ENCODE measurements at places on chromosomes 1 and 21.

DNA sequence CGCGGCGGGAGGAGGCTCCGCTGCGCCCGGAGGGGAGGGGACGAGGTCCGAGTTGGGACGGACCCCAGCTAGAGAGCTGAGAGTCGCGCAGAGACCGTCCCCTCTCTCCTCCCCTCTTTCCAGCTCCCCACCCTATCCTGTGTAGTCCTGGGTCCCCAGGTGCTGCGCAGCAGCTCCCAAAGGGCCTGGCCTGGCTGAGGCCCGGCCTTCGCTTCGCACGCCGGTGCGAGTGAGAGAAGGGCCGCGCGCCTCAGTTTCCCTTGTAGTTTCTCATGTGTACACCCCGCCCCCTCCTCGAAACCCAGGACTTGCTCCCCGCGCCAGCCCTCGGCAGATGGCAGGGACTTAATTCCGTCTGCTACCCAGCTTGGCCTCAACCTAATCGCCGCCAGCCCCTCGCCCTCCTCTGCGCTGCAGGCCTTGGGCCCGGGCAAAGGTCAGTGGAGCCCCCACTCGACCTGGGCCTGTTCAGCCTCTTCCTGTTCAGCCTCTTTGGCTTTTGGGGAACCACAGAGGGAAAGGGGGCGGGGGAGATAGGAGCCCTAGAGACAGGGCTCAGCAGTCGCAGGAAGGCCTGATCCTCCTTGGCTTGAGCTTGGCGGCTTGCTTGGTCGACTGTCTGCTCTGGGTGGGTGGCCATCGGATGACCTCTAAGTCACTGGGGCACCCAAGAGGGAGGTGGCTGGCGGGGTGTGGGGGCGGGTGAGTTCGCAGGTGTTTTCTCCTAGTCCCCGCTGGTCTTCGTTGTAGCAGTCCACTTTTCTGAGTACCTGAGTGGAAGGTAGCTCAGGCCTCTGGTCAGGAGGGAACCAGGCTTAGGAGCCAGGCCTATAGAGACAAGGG is 1.0 kb downstream of the ZNF687 start:
- DNase-seq = no peak

DNA sequence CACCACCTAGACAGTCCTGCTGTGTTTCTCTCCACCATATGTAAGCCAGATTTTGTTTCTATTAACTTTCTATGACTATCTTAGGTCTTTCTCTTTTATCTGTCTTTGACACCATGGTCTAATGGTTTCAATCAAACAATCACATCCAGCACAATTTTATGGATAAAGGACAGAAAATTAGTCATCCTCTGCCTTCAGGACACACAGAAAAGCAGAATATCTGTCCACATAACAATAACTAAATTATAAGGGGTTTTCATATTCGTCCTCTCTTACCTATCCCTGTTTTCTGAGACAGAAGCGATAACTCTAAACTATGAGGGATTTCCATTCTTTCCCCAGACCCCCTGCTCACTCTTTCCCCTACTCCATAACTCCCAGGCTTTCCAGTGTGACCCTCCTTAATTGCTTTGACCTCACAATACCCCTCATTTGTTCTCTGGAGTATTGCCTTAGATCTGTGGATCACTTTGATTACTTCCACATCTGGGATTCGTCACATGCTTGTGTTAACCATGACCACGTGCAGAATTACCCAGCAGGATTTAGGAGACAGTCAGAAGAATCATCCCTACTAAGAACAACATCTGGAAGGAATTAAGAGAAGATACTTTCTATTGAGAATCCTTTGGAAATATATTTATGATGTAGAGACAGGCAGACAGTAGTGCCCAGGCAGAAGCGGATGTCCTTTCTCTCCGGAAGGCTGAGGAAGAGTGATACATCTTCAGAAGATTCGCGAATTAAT is 108.2 kb upstream of the GREM2 start:
- no peak for DNase-seq

- no peak for DNase-seq
Measured at GRCh38 chr1:57036641-57037579, 71.1 kb upstream of the C8B start.

DNA sequence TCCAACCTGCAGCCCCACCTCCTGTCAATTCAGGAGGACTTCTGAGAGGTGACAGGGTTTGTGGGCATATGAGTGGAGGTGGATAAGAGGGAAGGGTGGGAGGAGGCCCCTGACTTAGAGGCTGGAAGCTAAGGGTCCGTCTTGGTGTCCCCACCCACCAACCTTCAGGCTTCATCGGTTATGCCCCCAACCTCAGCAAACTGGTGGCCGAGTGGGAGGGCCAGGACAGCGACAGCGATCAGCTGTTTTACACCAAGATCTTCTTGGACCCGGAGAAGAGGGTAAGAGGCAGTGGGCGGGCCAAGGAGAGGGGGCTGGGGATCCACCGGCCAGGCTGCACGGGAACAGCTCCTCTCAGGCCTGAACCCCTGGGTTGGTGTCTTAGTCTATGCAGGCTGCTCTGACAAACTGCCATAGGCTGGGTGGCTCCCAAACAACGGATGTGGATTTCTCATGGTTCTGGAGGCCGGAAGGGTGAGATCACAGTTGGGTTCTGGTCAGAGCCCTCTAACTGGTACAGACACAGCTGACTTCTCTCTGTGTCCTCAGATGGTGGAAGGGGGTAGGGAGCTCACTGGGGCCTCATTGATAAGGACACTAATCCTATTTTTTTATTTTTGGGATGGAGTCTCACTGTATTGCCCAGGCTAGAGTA is 18.1 kb downstream of the PLOD1 start:
- no peak for DNase-seq

DNA sequence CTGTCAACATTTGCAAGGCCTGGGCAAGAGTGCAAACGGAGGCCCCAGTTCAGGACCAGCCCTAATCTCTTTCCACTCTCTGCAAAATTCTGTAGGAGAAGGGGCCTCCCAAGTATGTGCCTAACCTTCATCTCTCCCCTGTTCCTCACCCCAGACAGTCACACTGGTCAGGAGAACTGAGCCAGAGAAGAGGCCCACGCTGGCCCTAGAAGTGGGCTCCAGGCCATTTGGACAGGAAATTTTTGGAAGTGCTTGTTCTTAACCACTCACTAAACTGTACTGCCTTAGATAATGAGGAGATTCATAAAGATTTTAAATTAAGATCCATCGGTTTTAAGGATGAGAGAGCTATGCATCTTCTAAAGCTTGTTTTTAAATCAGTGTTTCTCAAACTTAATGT is 129.7 kb upstream of the ADGRL2 start:
- no peak for DNase-seq

DNA sequence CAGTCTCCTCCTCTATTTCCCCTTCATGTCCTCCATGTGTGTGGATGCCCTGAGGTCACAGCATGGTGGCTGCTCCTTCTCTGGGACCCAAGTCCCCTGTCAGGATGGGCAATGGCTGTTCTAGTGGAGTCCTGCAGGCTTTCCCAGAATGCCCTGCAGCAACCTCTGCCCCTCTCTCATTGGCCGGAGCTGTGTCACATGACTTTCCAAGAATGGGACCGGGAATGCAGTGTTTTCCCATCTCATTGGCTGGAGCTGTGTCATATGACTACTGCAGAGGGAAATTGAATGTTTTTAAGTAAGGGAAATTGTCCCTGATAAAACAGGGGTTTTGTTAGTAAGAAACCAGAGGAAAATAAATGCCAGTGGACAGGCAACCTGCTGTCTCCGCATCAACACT is 365.9 kb downstream of the PTPRU start:
- DNase-seq = no peak

GRCh38 chr1:183966487-183966886 is 71.0 kb downstream of the COLGALT2 start:
- DNase-seq = no peak

DNA sequence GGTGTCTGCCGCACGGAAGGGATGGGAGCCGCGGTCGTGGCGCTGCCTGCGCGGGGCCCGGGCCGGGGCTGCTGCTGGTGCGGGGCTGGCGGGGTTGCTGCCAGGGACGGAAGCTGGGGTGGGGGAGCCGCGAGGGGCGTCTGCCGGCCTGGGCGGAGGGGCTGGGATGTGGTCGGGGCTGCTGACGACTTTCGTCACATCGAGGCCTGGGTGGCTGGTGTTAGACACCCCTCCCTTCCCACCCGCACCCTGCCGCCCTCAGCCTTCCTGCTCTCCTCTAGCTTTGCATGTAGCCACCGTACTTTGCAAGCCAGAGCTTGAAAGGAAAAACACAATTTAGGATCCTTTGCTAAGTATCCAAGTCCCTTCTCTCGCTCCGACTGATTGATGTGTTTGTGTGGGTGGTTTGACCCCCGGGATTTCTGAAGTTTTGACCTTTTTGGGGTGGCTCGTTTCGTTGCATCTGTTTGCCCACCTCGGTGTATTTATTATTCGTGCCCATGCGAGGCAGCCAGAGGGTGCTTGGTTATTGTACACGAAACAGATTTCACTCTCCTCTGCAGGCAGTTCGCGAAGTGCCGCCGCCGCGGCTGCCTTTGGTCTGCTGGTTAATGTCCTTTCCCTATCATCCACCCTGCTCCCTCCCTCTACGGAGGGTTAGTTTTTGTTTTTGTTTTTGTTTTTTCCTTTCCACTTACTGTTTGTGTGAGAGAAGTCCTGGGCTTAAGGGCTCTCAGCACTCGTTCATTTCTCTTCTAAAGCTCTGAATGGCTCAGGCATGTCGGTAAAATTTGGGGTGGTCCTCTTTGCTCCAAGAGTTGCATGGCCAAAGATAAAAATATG is 868 bp downstream of the C1orf21 start:
- no peak for DNase-seq

DNA sequence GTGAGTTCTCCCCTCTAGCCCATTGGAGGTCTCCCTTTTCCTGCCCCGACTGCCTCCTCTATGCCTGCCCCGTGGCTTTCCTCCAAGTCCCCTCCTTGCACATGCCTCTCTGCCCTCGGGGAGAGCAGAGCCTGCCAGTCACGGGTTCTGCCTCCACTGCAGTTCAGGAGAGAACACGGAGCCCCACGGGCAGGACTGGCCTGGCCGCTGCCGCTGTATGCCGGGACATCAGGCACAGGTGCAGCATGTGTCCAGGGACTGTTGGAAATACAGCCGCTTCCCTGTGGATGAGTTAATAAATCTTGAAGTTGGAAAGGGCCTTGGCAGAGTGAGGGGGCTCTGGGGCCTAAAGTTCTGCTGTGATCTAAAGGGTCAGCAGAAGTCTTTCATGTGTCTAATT is 676.6 kb downstream of the MATN1 start:
- DNase-seq = no peak

DNA sequence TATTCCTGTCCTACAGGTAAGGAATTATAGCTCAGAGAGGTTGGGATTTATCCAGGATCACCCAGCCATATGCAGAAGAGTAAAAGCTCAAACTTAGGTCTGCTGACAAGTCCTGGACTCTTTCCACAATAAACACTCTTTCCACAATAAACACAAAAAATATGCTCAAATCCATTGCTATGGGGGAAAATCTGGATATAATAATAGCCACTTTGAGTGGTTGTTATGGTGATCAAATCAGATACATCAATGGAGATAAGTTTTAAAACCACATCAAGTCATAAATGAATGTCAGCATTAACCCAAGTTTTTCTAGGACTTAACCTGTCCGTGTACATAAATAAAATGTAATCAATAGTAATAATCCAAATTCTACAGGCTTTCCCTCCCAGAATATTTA is 22.3 kb upstream of the TTF2 start:
- DNase-seq = no peak

DNA sequence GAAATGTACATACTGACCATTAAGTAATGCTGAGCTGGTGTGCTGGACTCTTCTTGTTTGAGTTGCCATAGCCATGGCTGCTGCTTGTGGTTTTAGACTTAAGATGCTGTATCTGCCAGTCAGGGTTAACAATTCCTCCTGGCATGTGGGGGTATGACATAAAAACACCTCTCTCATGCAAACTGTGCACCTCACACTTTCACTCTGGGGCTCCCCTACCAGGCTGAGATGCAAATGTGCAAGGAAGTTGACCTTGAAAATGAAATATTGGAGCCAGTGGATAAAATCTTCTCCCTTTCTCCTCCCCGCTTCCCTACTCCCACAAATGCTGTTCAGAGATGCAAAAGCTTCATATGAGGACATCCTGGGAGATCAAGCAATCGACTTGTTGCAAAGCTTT is 198.8 kb downstream of the FCRL5 start:
- no peak for DNase-seq

DNA sequence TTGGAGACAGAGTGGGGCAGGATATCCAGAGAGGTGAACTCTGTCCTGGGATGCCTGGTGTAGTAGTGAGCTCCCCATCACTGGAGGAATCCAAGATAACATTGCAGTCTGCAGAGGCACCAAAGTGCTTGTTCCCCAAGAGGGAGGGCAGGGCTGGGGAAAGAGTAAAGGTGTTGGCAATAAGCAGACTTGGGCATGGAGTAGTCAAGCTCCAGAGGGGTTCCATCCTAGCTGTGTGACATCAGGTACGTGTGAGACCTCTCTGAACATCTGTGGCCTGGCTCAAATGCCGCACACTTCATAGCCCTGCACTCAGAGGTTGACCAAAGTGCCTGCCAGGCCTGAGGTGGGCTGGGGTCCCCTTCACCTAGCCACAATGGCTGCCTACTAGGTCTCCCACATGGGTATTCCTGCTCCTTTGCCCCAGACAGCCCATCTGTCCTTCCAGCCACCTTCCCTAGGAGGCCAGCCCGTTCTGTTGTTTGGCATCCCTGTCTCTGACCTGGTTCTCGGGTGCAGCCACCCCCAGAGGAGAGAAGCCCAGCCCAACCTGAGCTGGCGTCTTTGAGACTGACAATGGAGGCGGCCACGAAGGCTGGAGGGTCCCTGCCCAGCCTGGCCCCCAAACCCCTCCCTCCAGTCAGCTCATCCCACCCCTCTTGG is 2.8 kb upstream of the ARF1 start:
- DNase-seq = no peak

GRCh38 chr1:232335261-232335660 is 294.7 kb downstream of the SIPA1L2 start:
- DNase-seq = no peak

- no peak for DNase-seq
Measured at GRCh38 chr1:2523191-2523890, 3.1 kb downstream of the PANK4 start.

DNA sequence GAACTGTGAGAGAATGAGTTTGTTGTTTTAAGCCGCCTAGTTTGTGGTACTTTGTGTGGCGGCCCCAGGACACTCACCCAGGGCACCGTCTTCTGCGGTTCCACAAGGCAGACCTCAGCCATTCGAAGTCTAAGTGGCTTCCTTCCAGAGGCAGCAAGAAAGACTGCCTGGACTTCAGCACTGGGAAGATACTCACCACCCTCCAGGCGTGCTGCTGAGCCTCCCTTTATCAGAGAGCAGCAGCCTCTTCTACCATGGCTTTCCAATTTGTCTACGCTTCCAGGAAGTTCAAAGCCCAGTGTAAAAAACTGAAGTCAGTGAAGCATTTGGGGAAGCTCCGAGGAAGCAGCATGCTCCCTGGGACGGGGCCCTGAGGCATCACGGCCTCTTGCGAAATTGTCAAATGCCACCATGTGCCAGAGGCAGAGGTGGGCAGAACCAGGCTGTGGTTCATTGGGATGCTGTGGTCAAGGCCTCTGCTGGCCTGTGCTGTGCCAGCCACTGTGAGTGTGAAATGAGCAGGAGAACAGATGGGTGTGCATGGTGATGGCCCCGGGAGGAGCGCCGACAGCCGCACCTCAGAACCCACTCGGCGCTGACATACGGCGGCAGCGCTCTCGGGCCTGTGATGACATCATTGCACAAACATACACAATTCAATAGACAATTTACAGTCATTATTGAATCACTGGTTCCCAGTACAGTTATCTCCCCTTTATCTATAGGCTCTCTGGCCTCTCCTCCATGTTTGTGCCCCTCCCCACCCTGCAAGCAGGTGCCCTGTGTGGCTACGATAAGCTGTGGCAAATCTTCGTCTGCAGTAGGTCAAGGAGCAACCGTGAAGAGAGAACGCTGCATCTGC is 110.4 kb downstream of the PDE9A start:
- peak; percentile 38 for DNase-seq

Data from H4 (cell line).